ENCODE measurements at places on chromosomes 2 and 18.

- DNase-seq: no peak
Measured at GRCh38 chr2:120421830-120422175, 75.9 kb downstream of the INHBB start.

DNA sequence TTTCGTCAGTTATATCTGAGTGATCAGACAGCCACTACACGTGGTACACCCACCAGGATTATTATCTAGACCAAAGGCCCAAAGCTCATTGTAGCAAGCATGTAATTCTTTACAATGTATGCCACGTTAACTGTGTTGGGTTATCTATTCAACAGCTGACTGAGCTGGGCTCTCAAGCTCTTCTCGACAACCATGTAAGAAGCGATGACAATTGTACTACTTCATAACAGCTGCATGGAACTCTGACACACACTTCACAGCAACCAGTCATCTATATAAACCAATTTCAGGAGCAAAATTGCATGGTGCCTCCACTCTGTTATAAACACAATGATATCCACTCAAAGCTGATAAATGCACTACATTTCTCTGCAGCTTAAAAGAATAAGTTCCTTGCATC lies 701.8 kb downstream of the NR4A2 start:
- DNase-seq: no peak

- no peak for DNase-seq
Measured at GRCh38 chr2:134348239-134348638, 94.4 kb downstream of the MGAT5 start.

- no peak for DNase-seq
Measured at GRCh38 chr2:219870041-219870440, 242.6 kb downstream of the SLC4A3 start.

DNA sequence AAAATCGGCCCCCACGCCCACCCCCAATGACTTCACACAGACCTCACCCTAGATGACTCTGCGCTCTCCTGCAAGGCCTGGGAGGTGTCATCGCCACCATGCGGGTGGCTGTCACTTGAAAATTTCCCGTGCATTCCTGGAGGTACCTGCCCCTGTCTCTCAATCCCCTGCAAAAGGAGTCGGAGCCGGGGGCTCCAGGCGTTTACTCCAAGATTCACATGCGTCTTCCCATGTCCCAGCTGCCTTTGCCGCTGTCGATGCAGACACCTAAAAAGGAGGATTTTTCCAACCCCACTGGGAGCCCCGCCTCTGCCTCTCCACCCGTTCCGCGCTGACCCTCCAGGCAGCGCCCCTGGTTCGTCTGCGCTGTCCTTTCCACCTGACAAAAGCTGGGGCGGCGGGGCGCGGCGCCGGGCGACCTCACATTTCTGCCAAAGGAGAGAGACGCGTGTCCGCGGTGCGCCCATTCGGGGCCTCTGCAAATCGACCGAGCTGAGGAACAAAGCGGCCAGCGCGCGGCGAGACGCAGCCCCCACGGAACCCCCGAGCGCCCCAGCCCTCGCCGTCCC lies 667 bp downstream of the REEP1 start:
- peak; percentile 80 for DNase-seq

DNA sequence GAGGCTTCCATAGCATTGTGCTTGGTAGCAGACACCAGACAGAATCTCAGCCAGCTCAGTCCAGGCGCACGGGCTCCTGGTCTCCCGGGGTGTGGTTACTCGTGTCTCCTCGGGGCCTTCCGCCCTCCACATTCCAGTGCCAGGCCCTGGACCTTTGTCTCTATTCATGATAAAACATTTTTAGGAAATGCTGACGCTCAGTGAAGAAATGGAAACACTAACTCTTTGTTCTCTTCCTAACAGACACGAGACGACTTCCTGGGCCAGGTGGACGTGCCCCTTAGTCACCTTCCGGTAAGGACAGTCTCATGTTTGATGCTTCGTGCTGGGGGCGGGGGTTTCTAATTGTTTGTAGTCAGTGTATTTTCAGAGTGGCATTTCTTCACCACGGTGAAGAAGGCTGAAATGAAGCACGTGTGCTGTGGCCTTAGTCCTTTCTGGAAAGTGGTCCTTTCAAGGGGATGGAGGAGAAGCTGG lies 271.8 kb downstream of the NEDD4L start:
- DNase-seq: no peak

DNA sequence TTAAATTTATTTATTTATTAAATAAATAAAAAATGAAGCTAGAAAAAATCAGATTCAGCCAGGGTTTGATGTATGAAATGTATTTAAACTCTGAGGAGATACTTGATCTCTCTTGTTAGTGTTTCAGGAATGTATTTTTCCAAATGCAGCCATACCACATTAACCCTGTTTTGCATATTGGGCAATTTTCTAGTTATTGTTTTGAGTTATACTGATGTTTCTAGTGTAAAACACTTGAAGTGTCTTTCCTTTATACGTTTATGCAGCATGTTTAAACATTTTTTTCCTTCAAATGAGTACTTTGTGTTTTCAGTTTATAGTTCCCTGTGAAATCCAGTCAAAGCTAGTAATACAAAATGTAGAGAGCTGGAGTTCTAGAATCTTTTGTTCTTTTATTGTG lies 69.9 kb downstream of the WDR7 start:
- no peak for DNase-seq
